CD4-positive, alpha-beta T cell treated with Interleukin-6 for 4 hours (primary cell): ENCODE measurements at places on chromosomes 13 and 19.

DNA sequence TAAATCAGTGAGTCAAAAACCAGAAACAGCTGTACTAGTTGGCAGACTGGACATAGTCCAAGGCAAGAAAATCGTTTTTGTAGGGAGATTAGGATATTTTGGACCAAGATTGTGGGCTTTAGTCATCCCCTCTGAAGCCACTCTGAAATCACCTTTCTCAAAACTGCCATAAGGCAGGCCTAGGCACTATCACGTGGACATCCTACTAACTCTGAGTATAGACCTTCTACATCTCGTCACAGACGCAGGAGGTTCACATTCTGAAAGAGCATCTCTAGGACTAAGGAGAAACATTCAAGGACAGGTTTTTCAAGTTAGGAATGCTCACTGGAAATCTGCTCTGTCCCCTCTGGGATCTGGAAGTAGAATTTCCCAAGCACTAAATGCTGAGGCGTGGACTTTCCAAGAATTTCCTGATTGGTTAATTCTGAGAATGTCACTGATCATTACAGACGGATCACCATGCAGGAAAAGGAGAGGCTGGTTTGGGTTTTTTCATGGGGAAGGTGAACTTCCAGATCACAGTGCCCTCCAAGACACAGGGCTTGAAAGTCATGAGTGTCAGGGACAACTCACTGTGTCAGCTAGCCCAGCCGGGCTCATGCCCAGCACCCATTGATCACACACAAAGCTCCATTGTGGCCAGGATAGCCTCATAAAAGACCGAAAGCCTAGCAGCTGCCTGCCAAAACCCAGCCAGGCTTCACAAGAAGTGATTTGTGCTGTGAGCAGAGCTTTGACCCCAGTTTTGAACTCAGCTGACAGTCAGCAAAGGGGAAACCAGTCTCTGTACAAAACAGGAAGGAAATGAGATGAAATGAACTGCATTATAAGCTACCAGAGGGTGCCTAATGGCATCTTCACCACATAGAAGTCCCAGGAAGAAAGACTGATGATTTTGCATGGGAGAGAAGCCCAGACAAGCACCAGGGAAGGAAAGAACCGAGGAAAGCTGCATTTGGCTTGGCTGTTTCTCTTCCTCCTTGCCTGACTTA is 2.7 kb upstream of the RUBCNL start:
- DNase-seq = no peak

DNA sequence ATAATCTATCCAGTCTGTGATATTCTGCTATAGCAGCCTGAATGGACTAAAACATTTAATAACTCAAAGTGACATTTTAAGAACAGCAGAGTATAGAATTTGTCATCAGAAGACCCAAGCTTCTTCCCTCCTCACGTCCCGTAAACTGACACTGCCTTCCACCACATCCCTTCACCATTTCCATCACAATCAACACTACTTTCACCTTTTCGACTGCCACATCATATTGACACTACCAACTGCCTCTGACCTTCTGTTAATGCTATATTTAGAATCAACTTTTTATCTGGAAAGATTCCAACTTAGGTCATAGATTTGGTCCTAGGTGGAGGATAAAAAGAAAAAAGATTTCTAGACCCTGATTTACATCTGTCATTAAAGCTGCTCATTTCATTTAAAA is 39.6 kb downstream of the STOML3 start:
- no peak for DNase-seq

- DNase-seq = no peak
Measured at GRCh38 chr13:68535329-68535728, 1305.2 kb upstream of the PCDH9 start.

GRCh38 chr19:30228113-30228834 is 143.9 kb upstream of the ZNF536 start:
- no peak for DNase-seq

GRCh38 chr19:19061506-19061905 is 2.3 kb upstream of the SLC25A42 start:
- DNase-seq = no peak

GRCh38 chr13:44664308-44664707 is 88.2 kb upstream of the TSC22D1 start:
- DNase-seq = no peak

DNA sequence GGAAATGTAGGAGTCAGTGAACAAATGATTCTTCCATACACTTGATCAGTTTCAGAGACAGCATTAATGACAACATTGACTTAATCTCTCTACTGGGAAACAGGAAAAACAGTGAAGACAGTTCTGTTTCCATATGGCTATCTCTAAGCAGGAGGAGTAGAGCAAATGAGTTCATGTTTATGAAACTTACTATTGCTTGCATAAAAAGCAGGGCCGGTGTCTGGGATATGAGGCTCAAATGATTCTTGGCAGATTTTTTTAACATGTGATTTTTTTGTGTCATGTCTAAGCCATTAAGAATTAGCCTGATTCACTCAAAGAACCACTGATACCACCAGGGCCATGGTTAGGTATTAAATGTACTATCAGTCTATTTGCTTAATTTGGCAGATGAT is 141.9 kb downstream of the SLC7A1 start:
- DNase-seq = no peak

- DNase-seq = no peak
Measured at GRCh38 chr13:25890671-25891212, 161.1 kb downstream of the SHISA2 start.

DNA sequence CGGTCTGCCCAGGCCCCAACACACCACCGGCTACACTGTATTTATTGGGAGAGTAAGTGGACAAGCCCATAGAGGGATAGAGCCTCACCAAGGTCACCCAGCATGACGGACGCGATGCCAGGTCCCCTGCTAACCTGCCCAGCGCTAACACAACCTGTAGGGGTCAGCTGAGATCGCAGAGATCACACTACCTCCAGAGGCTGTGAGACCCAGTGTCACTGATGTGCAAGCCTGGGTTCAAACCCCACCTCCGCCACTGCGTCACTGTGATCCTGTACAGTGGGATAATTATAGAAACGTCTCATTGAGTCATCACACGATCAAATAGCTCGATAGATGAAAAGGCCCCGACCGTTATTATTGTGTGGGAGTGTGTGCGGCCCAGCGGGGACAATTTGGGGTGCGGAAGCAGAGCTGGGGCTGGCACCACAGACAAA is 10.6 kb upstream of the TLE2 start:
- DNase-seq = peak; percentile 31

- no peak for DNase-seq
Measured at GRCh38 chr13:76148374-76148773, 512.2 kb downstream of the LMO7 start.

- DNase-seq = peak; percentile 60
Measured at GRCh38 chr19:610071-610800, 20.6 kb downstream of the HCN2 start.

DNA sequence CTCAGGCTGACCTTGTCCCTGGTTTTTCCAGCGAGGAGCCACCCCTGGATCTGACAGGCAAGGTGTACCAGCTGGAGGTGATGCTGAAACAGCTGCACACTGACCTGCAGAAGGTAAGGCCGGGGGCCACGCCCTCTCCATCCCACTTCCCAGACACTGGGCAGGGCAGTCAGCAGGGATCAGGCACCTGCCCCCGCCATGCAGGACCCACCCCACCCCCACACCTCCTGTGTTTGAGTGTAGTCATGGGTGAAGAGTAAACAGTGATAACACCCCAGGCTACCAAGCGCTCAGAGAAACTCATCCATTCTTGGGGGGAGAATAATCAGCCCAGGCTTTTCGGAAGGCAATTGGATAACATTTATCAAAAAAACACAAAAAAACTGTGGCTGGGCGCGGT is 19.9 kb downstream of the DPF1 start:
- no peak for DNase-seq

GRCh38 chr13:37484056-37484455 is 114.5 kb downstream of the POSTN start:
- DNase-seq = no peak

- no peak for DNase-seq
Measured at GRCh38 chr19:33346665-33347064, 26.8 kb upstream of the CEBPG start.

GRCh38 chr19:5959260-5960004 is 18.5 kb downstream of the RANBP3 start:
- DNase-seq = no peak

GRCh38 chr13:32252812-32253438 is 62.2 kb downstream of the ZAR1L start:
- no peak for DNase-seq

GRCh38 chr13:24875566-24875965 is 111.6 kb downstream of the RNF17 start:
- no peak for DNase-seq

DNA sequence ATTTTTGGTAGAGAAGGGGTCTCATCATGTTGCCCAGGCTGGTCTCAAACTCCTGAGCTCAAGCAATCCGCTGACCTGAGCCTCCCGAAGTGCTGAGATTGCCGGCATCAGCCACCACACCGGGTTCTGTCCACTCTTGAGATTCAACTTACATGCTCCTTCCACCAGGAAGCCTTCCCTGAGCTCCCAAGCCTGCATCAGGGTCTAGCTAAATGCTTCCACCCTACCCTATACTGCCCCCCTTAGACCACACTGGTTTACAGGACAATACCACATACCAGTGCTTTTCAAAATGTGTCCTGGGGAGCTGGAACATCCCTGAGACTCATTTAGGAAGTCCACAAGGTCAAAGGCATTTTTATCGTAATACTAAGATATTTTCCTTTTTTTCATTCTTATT is 15.1 kb upstream of the CACNG8 start:
- DNase-seq = no peak

DNA sequence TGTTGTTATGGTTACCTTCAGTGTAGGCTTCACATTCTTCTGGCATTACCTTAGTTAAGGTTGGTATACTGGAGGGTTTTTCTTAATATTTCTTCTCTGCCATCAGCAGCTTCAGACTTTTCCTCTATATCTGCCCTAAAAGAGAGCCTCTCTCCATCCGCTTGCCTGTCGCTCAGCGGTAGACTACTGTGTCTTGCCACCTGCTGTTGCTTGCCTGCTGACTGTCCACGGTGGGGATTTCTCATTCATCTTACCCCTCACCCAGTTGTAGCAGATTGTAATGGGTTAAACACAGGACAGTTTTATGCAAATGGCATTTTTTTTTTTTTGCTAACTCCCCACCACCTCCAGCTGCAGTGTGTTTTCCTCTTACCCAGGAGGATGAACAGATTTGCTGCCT is 577.2 kb downstream of the SLITRK5 start:
- no peak for DNase-seq

- DNase-seq = no peak
Measured at GRCh38 chr13:25840261-25840660, 211.6 kb downstream of the SHISA2 start.

GRCh38 chr13:48491423-48492095 is 41.3 kb downstream of the RCBTB2 start:
- DNase-seq = no peak

- DNase-seq = peak; percentile 71
Measured at GRCh38 chr19:1860042-1860775, 3.2 kb downstream of the KLF16 start.

DNA sequence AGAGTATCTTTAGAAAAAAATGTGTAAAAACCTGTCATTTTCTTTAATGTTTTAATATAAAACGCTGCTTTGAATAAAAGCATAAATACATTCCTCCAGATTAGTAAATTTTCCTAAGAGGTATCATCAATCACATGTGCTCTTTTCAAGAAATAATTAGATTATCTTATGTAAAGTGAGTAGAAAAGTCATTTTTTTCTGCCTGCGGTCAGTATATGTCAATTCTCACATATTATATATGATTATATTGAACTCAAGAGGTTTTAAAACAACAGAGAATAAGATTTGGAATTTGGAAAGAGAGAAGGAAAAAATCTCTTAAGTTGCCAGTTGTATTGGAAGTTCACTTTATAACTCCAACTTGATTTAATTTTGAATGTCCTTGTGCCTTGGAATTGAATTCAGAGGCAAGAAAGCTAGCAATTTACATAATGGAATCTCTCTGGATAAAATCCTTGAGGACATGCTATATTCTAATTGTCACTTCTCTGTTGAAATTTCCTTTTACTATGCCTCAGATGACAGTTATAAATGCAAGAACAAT is 740.1 kb upstream of the SPRY2 start:
- DNase-seq = no peak

DNA sequence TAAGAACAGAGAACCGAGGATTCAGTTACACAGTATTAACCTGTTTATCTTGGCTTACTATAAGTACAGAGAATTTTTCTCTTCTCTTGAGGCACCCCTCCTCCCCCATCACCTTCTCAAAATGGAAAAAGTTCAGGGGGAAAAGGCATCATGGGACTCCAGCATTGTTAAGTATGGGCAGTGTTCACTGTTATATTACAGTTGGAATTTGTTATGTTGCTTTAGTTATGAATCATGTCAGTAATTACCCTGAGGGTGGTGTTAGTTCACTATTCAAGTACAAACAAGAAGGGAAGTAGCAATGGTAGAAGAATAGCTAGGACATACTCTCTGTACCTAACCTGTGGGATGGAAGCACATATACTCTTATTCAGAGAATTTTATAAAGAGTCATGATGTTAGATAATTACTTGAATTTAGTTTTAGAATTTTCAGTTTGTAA is 12.0 kb downstream of the LPAR6 start:
- DNase-seq = no peak

DNA sequence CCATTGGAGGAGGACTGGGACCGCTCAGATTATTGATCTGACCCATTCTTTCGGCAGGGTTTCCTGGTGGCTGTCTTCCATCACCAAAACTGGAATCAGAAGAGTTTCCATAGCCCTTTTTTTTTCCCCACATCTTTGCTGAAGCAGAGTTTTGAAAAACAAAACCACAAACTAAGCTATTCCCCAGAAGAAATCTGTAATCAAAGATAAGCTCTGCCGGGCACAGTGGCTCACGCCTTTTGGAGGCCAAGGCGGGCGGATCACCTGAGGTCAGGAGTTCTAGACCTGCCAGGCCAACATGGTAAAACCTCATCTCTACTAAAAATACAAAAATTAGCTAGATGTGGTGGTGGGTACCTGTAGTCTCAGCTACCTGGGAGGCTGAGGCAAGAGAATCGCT is 4.2 kb upstream of the ICAM1 start:
- DNase-seq = no peak

GRCh38 chr19:18397242-18398202 is at the start of gene LRRC25:
TSS of gene LRRC25 (minus strand) at chr19:18397622. CDS start at chr19:18396963, 659 bp downstream.
- no peak for DNase-seq

DNA sequence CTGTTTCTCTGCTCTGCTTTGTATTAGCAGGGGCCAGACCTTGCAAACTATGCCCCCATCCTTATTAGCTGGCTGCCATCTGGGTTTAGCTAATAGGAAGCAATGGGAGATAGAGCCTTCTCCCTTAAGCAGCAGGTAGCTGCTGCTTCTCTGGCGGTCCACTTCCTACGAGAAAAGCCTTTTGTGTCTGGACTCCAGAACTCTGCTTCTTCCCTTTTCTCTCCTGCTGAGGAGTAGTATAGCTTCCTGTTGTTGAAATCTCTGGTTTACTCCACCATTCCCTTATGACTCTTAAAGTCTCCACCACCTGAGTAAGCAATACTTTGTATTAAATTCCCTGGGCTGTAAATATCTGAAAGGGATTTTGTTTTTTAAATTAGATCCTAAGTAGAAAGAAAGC is 147.1 kb downstream of the DNAJC15 start:
- no peak for DNase-seq

GRCh38 chr13:30600496-30600895 is 17.2 kb upstream of the USPL1 start:
- DNase-seq = no peak
